ENCODE measurements at places on chromosomes 4 and X.

DNA sequence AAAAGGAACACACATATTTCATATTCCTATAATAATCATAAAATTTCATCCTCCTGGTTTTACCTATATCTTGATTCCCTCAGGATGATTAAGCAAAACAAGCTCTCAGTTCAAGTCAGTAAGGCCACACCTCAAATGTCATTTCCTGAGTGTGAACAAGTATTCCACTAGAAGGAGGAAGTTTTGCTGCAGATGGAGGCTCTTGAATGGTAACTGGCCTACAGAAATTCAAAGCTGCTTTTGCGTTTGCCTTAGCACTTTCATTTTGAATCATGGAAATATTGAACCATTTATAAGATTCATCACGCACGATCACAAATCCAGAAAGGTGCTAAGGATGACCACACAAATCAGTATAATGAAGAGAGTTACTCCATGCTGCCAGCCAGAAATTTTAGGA is 254.4 kb upstream of the CXXC4 start:
- DNase-seq: no peak

DNA sequence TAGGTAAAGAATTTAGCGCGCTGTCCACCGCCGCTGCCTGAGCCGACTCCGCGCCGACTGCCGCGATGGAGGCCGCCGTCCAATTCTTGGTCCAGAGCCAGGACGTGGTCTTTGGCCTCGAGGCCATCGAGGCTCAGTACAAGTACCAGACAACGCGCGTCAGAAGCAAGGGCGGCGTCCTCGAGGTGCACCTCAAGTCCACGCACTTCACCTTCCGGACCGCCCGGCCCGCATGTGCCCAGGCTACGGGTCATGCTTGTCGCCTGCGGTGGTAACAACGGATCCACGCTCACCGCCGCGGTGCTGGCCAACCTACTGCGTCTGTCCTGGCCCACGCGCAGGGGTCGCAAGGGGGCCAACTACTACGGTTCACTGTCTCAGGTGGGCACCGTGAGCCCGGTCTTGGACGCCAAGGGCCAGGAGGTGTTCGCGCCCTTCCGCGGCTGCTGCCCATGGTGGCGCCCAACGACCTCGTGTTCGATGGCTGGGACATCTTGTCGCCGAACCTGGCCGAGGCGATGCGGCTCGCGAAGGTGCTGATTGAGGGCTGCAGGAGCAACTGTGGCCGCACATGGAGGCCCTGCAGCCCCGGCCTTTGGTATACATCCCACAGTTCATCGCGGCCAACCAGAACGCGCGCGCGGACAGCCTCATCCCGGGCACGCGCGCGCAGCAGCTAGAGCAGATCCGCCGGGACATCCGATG is 128.0 kb downstream of the ANAPC4 start:
- DNase-seq: no peak

GRCh38 chr4:184612074-184612473 is 37.2 kb downstream of the CASP3 start:
- no peak for DNase-seq

GRCh38 chrX:134542485-134542884 is 82.5 kb downstream of the HPRT1 start:
- DNase-seq: no peak

DNA sequence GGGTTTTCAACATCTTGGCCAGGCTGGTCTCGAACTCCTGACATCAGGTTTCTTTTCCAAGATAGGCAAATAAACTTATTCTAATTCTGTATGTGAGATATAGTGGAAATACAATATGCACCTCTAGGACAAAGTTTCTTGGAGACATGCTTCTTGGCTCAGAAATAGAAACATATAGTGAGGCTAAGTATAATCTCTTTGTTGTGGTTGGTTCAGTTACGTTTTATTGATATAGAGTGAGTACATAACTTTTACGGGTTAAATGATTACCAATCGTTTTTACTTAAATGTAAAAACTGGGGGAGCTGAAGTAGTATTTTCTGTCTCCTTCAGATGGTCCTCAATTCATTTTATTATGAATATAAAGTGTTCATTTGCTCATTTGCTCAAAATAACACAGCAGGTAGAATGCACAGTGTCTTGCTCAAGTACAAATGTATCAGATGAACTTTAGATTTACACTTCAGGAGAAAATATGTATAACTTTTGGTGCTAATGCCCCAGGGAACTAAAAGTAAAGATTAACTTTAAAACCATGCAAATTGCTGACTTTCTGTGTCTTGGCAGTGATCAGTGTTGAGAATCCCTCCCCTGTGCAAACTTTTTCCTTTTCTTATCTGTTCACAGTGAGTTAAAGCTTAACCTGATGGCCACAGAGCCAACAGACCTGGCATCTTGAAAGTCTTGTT is 77.6 kb downstream of the AFF1 start:
- DNase-seq: no peak

GRCh38 chr4:180932370-180933001 is 1310.7 kb upstream of the TENM3 start:
- DNase-seq: no peak

DNA sequence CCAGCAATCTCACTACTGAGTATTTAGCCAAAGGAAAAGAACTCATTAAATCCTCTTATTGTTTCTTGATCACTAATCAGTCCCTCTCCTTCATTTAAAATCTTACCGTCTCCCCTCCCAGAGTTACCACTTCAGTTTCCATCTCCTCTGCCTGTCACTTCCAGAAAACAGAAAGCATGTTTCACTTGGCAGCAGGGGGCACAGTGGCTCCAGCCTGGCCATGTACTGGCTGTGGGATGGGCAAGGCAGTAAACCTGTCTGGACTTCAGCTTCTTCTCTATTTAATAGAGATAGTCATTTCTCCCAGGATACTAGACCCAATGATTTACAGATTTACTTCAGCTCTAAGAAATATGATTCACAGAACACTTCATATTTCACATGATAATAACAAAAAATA is 63.2 kb downstream of the CD40LG start:
- peak; percentile 62 for DNase-seq

GRCh38 chr4:6926681-6927478 is 17.3 kb downstream of the TBC1D14 start:
- peak; percentile 69 for DNase-seq

DNA sequence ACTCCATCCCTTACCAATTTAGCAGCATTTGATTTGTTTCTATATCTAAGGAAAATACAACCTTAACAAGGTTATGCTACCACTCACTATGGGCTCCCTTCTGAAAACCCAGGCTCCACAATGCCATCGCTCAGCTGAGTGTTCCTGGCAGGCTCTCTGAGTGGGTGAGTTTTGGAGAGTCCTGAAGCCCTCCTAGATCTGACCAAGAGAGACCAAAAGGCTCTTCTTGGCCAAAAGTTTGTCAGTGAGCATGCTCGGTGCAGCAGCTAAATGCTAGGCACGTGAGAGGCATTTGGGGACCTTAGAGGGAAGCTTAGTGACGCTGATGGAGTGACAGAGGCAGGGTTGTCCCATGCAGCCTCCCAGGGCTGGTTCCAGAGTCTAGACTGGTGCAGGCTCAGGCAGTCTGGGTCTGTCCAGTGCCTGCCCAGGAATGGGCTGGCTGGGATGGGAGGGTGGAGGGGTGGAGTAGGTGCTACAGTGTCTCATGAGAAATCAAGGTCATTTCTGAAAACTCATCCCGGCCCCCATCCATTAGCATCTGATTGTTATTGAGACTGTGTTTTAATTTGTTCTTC is 346.8 kb downstream of the NR3C2 start:
- no peak for DNase-seq

- DNase-seq: no peak
Observed at GRCh38 chr4:7783541-7783940, 156.1 kb downstream of the AFAP1 start.

GRCh38 chrX:47797084-47797483 is 39.6 kb upstream of the ZNF81 start:
- DNase-seq: no peak

DNA sequence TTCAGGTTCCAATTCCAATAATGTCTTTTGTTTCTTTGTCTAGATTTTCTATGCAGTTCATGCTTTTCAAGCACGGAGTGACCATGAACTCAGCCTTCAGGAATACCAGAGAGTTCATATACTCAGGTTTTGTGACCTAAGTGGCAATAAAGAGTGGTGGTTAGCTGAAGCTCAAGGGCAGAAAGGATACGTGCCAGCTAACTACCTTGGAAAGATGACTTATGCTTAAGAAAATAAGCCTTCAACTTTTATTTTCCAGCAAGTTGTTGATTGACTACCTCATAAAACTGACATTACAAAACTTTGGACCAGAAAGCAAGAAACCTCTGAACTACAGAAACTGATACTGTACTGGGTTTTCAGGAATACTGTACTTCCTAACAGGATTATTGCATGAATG is 30.8 kb downstream of the INTS12 start:
- DNase-seq: no peak

DNA sequence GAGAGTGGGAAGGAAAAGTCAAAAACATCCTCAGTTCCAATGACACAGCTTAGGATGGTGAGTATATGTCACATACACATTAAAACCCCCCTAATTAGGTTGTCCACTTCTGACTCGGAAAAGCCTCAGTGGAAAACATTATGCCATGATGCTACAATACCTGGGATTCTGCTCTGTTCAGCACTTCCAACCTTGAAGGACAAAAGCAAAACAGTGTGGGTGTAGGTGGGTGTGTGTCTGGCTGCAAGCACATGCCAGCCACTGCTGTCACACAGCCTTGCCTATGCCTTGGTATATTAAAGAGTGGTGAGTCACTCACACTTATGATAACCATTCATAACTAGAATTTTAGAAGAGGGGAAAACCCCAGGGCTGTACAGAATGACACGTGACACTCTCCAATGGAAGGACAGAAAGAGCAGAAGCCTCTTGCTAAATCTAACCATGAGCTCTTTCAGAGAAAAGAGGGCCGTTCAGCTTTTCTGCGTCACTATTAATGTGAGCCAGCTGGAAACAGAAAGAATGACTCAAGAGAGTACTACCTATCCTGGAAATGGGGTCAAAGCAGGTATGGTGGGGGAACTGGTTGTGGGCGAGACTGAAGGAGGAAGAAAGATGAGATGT is 159.6 kb downstream of the TET2 start:
- DNase-seq: no peak

DNA sequence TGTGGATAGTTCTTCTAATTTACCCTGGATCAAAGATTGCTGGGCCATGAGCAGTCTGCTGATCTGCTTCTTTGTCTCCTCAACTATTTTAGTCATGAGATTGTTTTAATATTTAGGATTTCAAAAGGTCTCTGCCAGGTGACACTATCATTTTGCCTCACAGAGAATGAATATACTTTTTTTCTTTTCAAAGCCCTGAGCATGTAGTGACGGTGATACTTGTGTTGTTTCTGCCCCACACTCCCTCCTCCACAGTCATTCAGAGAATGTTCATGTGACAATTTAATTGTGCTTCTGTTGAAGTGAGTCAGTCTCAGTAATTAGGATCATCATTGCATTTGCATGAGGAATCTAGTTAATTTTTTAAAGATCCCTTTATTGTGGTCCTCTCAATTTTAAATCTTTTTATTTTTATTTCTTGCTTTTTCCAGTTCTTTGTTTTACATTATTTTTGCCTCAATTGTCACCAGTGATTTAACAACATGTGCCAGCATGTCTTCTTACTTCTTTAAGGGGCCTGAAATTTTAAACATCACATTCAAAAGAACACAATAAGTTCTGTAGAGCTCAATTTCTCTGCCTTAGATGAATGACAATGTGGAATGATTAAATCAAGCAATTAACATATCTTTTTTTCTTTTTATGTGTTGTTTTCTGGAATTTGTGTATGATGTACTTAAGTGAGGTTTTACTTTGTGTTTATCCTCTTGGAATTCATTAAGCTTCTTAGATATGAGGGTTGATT is 12.3 kb downstream of the MMRN1 start:
- no peak for DNase-seq

- DNase-seq: no peak
Observed at GRCh38 chr4:106690487-106690886, 321.9 kb upstream of the GIMD1 start.

GRCh38 chrX:93874554-93874953 is 200.5 kb downstream of the FAM133A start:
- DNase-seq: no peak

DNA sequence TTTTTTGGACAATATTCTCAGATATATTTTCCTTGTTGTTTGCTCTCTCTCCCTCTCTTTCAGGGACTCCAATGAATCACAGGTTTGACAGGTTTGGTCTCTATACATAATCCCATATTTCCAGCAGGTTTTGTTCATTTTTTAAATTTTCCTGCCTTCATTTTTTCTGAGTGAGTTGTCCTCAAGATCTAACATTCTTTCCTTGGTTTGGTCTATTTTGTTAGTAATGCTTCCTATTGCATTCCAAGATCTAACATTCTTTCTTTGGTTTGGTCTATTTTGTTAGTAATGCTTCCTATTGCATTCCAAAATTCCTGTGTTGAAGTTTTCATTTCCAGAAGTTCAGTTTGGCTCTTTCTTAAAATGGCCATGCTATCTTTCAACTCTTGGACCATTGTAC is 45.3 kb upstream of the ZMAT1 start:
- no peak for DNase-seq

GRCh38 chr4:113760795-113761619 is 531 bp downstream of the CAMK2D start:
- peak; percentile 84 for DNase-seq

DNA sequence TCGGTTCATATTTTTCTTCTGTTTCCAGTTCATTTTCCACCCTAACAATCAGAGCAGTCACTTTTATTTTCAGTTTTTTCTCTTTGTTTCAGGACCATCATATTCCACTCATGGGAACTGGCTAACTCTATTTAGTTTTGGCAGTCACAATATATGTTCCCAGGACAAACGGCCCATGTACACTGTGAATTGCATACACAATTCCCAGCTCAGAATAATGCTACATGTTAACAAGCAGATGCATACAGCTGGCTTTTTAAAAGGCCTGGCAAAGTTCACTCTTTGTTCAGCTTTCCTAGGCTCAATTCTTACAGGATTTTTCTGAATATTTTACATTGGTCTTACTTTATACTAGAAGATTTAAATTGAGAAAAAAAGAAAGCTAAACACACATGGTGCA is 224.9 kb downstream of the ANKRD50 start:
- no peak for DNase-seq

DNA sequence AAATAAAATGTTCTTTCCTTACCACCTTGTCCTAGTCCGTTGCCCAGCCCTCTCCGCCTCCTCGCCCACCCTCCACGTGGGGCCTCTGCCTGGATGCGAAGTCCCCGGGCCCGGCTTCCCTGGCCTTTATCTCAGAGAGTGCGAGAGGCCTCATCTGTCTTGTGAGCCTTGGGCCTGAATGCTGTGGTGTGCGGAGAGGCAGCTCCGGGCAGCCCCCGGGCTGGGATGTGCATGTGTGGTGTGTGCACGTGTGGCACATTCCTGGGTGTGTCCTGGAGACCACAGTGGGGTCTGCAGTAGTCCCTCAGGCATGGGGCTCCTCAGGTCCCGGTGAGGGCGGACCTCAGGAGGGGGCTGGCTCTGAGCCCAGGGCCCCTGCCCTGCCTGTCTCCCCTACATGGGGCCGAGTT is 31.4 kb downstream of the DOK7 start:
- DNase-seq: no peak

DNA sequence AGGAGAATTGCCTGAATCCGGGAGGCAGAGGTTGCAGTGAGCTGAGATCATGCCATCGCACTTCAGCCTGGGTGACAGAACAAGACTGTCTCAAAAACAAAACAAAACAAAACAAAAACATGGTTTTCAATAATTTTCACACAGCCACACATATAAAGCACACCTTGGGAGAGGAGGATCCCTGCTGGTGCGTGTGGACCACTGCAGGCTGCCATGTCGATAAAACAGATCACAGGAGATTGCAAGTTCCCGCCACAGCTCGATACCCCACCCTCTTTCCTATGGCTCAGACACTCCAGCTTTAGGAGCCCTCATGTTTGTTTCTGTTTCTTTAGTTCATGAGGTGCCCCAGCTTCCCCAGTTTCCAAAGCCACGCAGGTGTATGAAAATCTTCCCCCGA is 31.3 kb upstream of the CLDN24 start:
- DNase-seq: no peak

All from tibial artery (tissue), 4 donors.